ENCODE measurements at places on chromosomes 4 and X. TPM values are rescaled to one million over a fixed set of nuclear protein-coding genes. Genes with fewer than 3 reads are reported as not detected.

TMSB15A gene
- 0.46 TPM for total RNA-seq

SPANXC gene
- not detected for total RNA-seq

PDE6B gene
- total RNA-seq, result 3.7 TPM

VCX gene
- total RNA-seq, result not detected

GRCh38 chr4:100049872-100050271 is 99.8 kb upstream of the H2AZ1 start:
- no peak for DNase-seq

GRCh38 chr4:4782969-4783368 is 76.5 kb upstream of the MSX1 start:
- no peak for DNase-seq

GRCh38 chrX:40434947-40435346 is 145.8 kb upstream of the ATP6AP2 start:
- DNase-seq, result peak; percentile 27

- no peak for DNase-seq
Observed at GRCh38 chr4:86319390-86319789, 40.5 kb downstream of the MAPK10 start.

- no peak for DNase-seq
Observed at GRCh38 chr4:8832113-8832915, 39.3 kb downstream of the HMX1 start.

DNA sequence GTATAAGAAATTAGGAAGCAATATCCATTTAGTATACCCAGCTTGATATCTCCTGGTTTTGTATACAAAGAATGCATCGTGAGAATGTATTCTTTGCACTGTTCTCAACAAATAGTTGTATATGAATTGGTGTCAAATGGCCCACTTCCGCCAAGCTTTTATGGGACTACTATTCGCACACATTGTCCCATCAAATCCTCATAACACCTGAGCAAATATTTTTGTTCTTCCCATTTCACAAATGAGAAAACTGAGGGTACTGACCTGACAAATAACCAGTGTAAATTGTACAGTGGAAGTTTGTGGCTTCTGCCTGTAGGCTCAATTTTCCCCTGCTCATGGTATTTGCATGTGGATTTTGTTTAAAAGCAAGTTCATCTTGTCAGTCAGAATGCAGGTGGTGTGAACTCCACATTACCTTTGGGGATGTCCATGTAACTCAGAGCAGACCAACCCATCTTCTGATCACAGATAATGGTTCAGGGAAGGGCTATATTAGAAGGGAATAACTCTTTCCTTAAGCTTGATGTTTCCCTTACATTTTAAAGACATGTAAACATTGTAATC is 51.5 kb upstream of the FAM241A start:
- no peak for DNase-seq

- peak; percentile 20 for DNase-seq
Observed at GRCh38 chr4:38400946-38401345, 263.1 kb upstream of the KLF3 start.

DNA sequence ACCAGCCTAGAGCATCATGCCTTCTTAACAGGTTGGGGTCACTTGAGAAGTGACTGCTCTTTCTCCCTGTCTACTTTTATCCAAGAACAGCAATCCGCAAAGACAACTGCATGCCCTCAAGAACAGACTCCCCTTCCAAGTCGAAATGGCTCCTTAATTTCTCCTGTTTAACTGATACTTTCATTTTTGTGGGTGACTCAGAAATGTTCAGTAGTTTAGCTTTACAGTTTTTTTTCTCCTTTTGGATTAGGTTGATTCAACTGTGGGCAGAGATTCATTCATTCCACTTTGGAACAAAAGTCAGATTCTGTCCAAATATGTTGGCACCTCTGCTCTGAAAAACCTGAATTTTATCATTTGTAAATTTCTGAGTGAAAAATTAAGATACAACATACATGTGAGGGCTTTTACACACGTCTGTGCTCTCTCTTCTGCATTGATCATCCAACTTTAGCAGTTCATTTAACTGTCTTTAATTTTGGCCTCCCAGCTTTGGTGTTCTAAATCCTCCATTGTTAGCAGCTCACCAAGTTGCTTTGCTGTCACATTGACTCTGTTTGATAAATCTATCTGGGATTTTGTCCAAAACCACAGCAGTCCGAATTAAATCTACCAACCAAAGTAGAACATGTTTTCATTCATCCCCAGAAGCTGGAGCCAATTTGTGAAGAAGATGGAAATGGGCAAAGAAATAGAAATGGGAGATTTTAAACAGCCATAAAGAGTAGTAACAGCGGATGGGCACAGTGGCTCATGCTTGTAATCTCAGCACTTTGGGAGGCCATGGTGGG is 50.0 kb downstream of the HOPX start:
- peak; percentile 77 for DNase-seq
